Bone marrow (tissue), 2 donors: ENCODE measurements at places on chromosomes 5 and 9.

DNA sequence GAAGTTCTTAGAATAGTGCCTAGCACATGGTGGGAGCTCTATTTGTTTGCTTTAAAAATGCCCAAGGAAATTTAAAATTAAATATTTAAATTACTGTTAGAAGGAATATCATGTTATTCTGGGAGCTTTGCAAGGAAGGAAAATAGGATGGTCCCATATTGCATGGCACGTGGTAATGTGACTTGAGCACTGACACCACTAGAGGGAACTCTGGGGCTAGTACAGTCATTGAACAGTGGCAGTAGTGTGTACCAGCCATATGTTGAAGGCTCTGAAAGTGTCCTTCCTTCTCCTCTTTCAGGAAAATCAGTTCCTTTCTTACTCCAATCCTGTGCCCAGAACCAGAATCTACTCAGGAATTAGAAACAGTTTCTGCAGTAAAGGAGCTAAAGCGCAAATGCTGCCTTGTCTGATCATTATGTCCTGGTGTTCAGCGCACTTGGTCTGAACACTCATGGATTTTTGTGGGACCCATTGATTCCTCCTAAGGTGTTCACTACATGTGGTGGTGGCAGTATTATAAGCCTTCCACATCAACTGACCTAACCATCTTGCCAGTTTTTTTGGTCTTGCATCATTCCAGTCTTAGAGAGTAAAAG, 54.1 kb downstream of the GDA start:
- no peak for DNase-seq

- no peak for DNase-seq
These were observed 56.7 kb downstream of the MAPKAP1 start for GRCh38 chr9:125650271-125650737.

- no peak for DNase-seq
These were observed 151.2 kb upstream of the KCNN2 start for GRCh38 chr5:114210662-114211061.

- no peak for DNase-seq
These were observed 273.2 kb downstream of the RAB3C start for GRCh38 chr5:58855851-58856739.

GRCh38 chr5:52562473-52562872, 225.2 kb upstream of the ITGA1 start:
- DNase-seq, result no peak

GRCh38 chr9:121239071-121239470, 28.9 kb upstream of the GSN start:
- DNase-seq, result no peak
